ENCODE measurements at places on chromosomes 12 and 14. TPM values are rescaled to one million over a fixed set of nuclear protein-coding genes. Genes with fewer than 3 reads are reported as not detected.

Gene ERP27
- total RNA-seq = 79.1 TPM

Gene NELL2
- 3.6 TPM for total RNA-seq

Gene STON2
- 16.6 TPM for total RNA-seq

Gene IKZF4
- total RNA-seq = 2.6 TPM

Gene SMCO2
- total RNA-seq = not detected

Gene MIPOL1
- total RNA-seq = 8.6 TPM

Measured in body of pancreas (tissue), 4 donors.